Vagina (tissue), 2 donors: ENCODE measurements at places on chromosomes 4 and X.

DNA sequence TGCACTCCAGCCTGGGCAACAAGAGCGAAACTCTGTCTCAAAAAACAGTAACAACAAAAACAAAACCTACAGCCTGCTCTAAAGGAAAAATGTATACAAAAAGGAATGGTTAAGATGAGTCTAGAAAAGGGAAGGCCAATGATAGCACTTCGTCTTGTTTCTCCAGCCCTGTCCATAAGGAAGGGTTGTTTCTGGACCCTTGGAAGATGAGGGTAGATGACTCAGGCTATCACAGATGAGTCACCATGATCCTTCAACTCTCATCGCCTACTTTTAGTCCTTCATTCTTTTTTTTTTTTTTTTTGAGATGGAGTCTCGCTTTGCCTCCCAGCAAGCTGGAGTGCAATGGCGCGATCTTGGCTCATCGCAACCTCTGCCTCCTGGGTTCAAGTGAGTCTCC is 8.8 kb downstream of the PLA2G12A start:
- DNase-seq, result no peak

- DNase-seq, result no peak
These were observed 406.5 kb downstream of the RPA4 start for GRCh38 chrX:97290199-97290598.

- DNase-seq, result no peak
These were observed 186.1 kb upstream of the CASK start for GRCh38 chrX:42109428-42109827.

DNA sequence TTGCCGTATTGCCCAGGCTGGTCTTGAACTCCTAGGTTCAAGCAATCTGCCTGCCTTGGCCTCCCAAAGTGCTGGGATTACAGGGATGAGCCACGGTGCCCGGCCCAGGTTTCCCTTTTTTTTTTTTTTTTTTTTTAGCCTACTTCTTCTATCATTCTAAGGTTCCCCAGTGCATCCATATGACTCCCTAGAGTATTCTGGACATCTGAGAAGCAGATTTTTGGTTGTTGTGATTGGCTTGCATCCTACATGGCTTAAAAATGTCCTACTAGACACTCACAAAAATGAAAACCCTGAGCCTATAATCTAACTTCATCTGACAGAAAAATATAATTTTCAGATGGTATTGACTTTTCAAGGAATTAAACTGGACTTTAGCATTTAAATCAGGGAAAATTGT is 41.7 kb downstream of the SMIM14 start:
- no peak for DNase-seq
